ENCODE measurements at places on chromosomes 5 and 9.

- no peak for DNase-seq
These were observed 87.1 kb downstream of the OSMR start for GRCh38 chr5:38932854-38933408.

DNA sequence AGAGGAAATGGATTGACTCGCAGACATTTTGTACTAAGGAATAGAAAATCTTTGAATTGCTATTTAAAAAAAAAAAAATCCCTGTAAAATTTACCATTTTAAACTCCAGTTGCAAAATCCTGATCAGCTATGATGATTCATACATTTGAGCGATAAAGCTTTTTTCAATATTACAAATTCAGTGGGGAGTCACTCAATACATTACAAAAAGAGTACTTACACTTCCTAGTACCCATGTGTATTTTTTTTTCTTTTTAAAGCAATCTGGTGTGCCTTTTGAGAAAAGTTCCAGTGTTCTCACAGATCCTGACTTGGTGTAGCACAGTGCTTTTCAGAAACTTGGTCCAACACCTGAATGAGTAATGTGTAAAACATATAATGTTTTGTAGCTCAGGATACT is 54.3 kb downstream of the PIK3R1 start:
- DNase-seq, result no peak

DNA sequence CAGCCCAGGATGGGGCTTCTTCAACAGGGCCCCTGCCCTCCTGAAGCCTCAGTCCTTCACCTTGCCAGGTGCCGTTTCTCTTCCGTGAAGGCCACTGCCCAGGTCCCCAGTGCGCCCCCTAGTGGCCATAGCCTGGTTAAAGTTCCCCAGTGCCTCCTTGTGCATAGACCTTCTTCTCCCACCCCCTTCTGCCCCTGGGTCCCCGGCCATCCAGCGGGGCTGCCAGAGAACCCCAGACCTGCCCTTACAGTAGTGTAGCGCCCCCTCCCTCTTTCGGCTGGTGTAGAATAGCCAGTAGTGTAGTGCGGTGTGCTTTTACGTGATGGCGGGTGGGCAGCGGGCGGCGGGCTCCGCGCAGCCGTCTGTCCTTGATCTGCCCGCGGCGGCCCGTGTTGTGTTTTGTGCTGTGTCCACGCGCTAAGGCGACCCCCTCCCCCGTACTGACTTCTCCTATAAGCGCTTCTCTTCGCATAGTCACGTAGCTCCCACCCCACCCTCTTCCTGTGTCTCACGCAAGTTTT is 23.6 kb downstream of the PCDHGC5 start:
- peak; percentile 39 for DNase-seq

DNA sequence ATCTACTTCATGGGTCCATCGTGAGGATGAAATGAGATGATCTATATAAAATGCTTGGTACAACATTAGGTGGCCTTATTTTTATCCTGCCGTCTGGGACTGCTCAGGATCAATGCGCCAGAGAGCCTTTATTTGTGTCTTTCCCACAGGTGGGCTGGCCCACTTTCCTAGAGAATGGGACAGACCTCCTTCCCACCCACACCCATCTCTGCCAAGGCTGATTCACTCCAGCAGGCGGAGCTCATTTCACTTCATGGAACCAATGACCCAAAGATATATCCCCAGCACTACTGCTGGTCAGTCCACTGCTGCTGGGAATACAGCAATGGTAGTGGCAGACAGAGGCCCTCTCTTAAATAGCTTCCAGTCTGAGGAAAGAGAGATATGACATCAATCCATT is 35.7 kb downstream of the TGFBI start:
- no peak for DNase-seq

DNA sequence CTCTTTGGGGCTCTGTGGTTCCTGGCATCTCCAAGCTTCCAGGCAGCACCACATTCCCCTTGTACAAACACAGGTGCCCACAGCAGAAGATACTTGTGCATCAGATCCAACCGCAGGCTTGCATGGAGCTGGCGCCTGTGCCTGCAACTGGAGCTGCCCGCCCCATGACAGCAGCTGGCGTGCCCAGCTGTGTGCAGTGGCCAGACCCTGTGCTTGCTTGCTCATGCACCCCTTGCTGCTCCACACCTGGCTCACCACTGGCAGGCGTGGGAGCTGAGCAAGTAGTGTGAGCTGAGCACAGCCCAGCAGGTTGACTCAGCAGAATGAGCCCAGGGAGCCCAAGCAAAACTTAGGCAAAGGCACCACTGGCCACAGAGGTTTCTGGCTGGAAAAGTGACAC is 84.4 kb upstream of the STARD4 start:
- no peak for DNase-seq

GRCh38 chr5:2006193-2006970 is 123.7 kb upstream of the IRX4 start:
- no peak for DNase-seq
